ENCODE measurements at places on chromosomes 2 and 18. TPM values are rescaled to one million over a fixed set of nuclear protein-coding genes. Genes with fewer than 3 reads are reported as not detected.

The NOSTRIN gene
- total RNA-seq: 197 TPM

The UGT1A4 gene
- total RNA-seq: not detected

The C2orf81 gene
- total RNA-seq: 1.4 TPM

The FTCDNL1 gene
- total RNA-seq: 3.2 TPM

The NR4A2 gene
- 14.1 TPM for total RNA-seq

GRCh38 chr18:54415086-54415485, 57.4 kb downstream of the C18orf54 start:
- no peak for DNase-seq

DNA sequence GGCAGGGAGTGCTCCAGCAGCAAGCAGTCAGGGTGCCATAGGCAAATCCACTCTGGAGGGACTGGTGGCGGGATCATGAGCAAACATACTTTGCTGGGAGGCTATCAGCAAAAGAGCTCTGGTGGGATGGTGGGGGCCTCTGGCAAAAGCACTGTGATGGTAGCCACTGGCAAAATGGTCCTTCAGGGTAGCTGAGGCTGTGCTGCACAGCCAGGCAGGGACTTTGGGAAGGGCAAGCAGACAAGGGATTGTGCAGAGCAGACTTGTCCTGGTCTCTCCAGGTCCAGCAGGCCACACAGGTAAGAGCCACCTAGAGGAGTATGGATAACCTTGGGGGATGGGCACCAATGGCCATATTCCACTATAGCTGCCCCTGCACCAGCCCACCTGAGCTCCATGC, 129.4 kb upstream of the OTOS start:
- DNase-seq: no peak

- DNase-seq: no peak
Measured at GRCh38 chr2:180524499-180524898, 455.9 kb upstream of the UBE2E3 start.

DNA sequence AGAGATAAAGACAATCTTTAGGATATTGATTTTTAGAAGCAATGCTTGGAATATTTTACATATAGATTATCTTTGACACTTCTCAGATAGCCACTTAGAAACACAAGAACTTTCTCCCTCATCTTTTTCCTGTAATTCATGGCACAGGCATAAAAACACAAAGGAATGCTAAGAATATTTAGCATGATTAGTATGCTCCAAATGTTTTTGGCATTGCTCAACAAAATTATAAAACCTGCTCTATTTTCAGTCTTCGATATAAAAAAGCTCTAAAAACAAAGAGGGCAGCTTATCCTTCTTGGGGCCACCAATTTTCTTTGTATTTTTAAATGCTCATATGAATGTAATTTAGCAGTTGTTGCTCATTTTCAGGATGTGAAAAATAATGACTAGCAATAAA, 90.8 kb downstream of the RAD51AP2 start:
- DNase-seq: no peak

DNA sequence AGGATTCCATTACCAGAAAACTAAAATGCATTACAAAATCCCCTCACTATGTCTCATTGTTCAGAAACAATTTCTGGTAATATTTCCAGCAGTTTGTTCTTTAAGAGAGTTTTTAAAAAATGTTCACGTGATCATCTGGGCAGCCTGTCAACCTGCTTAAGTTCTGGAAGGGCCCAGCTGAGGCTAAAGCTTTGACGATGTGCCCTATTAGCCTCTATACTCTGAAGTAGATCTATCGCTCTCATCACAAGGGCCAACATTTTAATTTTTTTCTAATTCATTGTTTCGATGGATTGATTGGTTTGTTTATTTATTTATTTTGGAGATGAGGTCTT, 205.8 kb downstream of the PRKCE start:
- no peak for DNase-seq

GRCh38 chr2:239381709-239382134, 19.1 kb downstream of the HDAC4 start:
- DNase-seq: no peak

DNA sequence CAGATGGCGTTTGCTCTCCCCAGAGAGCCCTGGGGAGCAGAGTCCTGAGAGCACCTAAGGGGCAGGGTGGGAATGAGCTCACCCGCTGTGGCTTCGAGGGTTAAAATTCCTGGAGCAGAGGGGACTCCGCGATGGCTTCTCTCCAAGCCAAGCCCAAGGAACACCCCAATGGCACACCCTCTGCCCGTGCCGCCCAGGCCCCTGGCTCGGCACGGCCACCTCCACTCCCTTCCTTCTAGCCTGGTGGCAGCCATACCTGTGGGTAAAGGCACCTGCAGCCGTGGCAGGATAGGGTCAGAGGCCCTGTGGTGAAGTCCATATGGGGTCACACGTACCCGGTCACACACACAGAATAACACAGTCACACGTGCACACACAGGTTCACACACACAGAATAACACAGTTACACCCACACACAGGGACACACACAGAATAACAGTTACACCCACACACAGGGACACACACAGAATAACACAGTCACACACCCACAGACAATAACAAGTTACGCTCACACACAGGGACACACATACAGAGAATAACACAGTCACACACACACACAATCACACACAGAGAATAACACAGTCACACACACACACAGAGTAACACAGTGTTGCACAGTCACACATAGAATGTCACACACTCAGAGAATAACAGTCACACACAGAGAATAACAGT, 50.5 kb downstream of the RAMP1 start:
- DNase-seq: no peak

- DNase-seq: no peak
Measured at GRCh38 chr2:23657371-23657770, 269.6 kb downstream of the ATAD2B start.

GRCh38 chr2:46157072-46157965, 139.9 kb upstream of the EPAS1 start:
- DNase-seq: no peak

Measured in omental fat pad (tissue), 4 donors.